ENCODE measurements at places on chromosomes 7 and 10.

- no peak for DNase-seq
Measured at GRCh38 chr7:1558841-1559625, 3.0 kb upstream of the TMEM184A start.

DNA sequence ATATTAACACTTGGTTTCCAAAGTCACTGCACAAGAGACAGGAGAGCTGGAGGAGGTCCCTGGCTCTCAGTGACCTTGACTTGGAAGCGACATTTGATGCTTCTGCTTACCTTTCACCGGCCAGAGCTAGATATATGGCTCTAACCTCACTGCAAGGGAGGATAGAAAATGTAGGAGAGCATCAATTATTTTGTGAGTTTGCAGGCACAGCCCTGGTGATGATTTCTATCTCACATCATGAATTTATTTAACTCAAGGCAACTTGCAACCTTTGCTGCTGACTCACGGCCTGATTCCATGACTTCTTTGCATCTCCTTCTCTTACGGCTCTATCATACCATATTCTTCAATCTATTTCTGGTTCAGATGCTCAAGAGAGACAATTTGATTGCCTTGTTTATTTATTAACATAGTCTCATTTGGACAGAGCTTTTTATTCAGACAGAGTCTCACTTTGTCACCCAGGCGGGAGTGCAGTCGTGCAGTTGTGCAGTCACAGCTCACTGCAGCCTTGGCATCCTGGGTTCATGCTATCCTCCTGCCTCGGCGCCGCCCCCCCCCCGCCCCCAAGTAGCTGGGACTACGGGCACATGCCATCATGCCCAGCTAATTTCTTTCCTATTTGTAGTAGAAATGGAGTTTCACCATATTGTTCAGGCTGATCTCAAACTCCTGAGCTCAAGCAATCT is 196.0 kb downstream of the REEP3 start:
- DNase-seq: no peak

DNA sequence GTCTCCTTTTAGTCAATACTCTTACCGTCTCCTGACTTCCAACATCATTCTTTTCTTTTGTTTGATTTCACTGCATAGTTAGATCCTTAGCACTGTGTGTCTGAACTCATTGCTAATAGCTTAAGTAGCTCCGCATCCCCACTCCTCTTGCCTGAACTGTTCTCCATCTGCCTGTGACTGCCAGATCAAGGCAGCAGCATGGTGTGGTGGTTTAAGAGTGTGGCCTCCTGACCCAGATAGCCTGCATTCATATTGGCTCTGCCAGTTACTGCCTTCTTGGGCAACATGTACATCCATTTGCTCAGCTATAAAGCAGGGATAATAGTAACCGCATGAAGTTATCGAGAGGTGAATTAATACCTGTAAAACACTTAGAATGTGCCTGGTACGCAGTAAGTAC is 50.8 kb downstream of the SUFU start:
- DNase-seq: no peak

DNA sequence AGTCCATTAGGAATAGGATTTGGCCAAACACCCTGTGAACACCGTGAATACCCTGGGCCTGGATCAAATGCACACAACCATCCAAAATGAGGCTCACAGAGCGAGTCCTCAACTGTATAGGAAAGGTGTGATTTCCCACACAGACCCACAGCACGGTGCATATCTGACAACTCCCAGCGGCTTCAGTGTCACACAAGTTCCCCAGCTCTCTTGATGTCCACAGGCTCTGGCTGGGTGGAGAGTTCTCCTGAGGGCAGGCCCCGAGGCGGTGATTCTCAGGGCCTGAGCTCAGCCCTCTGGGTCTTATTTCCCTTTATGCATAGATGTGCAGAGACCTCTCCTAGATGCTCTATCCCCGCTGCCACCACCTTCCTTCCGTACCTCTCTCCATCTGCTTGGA is 64.1 kb downstream of the SH3PXD2A start:
- no peak for DNase-seq

- no peak for DNase-seq
Measured at GRCh38 chr10:66378117-66378876, 547.5 kb upstream of the LRRTM3 start.

- no peak for DNase-seq
Measured at GRCh38 chr10:42989481-42989921, 87.4 kb upstream of the RET start.

DNA sequence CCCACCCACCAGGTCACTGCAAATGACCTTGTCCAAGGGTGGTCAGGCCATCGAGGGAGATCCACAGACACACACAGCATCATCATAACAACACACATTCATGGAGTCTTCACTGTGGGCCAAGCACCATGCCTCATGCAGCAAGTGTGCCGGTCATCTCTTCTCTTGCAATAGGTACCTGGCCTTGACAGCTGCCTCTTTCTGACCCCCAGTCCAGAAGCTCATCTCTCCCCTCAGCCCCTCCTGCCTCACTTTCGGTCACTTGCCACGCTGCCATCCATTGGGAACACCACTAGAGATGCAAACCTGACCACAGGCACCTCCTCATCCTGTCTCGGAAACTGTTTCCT is 75.9 kb downstream of the OAT start:
- no peak for DNase-seq

DNA sequence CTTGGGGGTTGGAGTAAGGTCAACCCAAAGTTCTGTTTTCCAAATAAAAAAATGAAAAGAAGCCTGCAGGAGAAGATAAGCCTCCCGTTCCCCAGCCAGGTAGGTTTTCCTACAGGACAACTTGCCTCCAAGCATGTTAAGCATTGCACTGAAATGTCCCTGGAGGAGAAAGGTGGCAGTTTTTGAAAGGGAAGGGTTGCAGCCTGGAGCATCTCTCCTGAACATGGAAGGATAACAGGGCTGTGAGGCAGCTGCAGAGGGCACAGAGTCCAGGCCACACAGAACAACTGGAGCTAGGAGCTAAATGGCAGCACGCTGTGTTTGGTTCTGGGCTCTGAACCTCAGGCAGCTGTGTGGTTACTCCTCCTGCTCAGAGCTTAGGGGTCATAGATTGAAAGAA is 452.9 kb downstream of the TCERG1L start:
- DNase-seq: no peak

DNA sequence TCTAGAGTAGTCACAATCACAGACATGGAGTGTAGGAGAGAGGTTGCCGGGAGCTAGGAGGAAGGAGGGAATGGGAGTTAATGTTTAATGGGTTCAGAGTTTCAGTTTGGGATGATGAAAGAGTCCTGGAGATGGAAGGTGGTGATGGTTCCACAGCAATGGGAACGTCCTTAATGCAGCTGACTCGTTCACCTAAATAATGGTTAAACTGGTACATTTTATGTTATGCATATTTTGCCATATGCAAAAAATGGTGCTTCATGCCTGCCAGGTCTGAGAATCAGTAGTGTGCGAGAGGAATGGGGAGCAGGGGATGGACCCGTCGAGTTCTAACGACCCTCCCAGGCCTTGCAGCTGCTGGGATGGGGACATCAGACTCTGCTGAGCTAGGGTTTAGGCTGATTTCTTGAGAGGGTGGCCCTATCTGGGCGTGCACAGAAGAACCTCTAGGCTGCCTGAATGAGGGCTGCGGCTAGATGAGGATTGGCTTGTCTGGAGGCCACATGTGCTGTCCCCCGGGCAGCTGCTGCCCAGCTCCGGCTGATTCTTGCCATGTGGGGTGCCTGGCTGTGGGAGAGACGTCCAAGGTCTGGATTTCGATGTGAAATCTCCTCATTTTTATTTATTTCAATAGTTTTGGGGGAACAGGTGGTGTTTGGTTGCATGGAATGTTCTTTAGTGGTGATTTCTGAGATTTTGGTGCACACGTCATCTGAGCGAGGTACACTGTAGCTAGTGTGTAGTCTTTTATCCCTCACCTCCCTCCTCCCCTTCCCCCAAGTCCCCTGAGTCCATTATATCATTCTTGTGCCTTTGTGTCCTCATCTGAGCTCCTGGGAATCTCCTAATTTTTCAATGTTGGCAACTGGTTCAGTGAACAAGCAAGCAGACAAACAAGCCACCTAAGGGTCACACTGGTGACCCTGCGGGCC is 116.0 kb downstream of the GRK5 start:
- DNase-seq: no peak

DNA sequence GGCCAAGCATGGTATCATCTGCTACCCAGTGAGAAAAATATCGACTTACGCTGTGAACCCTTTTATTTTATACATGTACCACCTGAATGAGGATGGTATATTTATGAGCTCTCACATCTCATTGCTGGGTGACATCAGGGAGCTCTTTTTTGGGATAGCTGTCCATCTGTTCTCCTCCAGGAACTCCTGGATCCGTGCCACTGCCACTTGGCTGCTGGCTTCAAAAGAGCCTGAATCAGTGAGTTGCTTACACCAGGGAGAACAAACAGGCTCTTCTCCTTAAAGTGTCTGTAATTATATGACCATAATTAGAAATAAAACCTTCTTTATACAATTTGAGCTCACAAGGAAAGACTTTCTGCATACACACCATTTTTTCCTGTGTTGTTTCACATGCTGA is 106.2 kb downstream of the KAT6B start:
- DNase-seq: no peak

GRCh38 chr10:7571981-7572380 is 94.8 kb downstream of the ITIH5 start:
- DNase-seq: no peak

DNA sequence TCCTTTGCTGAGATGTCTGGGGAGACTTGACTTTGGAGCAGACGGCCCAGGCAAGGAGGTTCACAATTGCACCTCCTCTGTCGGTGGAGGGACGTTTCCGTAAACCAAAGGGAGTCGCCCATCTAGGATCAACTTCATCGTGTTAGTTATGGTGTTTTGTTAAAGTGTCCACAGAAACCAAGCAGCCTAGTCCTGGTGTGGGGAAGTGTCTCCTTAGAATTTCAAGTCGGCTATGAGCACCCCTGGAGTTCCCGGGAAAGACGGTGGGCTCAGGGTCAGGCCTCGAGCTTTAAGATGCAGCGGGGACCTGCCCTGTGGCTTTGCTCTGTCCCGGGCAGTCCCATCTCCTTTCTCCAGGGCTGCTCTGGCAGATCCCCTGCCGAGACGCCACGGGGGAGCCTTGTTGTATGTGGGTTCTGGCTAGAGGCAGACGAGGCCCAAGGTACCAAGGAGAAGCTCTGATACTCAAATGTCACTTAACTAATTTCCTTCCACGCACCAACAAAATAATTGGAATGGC is 319.2 kb downstream of the ADARB2 start:
- DNase-seq: no peak

- peak; percentile 92 for DNase-seq
Measured at GRCh38 chr10:12844811-12845483, 156.6 kb downstream of the CCDC3 start.
